ENCODE measurements at places on chromosomes 5 and 9. TPM values are rescaled to one million over a fixed set of nuclear protein-coding genes. Genes with fewer than 3 reads are reported as not detected.

DNA sequence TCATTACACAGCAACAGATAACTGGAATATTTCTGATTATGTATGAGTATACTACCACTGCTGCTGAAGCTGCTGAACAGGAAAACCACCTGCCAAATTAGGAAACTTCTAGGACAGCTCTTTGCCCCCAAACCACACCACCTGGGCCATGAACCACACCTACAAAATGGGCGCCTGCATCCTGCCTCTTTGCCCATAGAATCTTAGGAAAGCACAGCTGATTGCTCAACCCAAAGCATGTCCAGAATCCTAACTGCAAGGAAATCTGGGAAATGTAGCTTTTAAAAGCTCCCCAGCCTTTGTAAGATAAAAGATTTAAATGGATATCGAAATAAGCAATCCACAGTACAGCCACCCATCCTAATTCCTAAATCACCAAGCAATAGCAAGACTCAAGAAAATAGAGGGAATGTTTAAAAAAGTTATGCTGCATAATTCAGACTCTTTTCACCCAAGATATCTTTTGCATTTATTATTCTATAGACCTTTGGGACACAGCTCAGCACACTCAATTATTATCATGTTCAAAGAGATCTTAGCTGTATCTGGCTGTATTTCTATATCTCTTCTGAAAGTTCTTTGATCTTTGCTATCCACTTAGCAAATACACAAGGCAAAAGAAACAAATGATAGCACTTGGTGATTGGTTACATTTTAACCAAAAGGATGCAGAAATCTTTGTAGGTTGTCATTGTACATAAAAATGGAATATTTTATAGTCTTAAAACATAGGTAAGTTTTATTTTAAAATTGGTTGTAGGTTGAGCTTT lies 6.8 kb upstream of the C9orf152 start:
- DNase-seq: no peak

DNA sequence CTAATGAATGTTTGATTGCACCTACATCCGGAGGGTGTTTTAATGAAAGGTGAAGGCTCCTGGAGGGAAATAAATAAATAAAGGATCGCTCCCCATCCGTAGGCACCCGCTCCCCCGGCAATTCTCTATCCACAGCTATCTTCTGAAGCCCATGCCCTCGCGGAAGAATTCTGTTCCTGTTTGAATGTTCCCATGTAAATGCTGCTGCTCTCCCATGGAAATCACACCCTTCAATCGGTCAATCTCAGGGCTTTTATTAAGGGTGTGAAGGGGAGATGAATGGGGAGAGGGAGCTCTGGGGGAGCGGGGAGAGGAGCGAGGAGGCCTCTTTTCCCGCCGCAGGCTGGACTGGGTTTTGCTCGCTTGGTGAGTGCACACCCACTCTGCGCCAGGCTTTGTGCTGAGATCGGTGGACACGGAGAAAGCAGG lies 21.1 kb upstream of the ARAP3 start:
- no peak for DNase-seq

GRCh38 chr5:69493396-69494133 lies 975 bp downstream of the OCLN start:
- peak; percentile 62 for DNase-seq

DNA sequence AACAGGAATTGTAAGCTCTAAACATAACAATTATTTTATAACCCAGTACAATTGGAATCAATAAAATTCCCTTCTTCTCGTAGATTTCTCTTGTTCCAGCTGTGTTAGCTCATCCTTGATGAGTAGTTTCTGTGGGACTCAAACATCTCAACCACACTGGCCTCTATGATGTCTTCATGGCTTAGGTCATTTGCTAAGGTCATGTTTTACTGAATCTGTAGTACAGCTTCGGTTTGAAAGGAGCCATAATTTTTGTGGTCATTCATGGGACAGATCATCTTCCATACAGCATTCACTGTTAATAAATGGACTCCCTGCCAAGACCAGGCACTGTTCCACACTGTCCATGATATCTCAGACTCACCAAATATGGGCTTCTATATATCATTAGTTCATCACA lies 369.0 kb upstream of the RFX3 start:
- no peak for DNase-seq

DNA sequence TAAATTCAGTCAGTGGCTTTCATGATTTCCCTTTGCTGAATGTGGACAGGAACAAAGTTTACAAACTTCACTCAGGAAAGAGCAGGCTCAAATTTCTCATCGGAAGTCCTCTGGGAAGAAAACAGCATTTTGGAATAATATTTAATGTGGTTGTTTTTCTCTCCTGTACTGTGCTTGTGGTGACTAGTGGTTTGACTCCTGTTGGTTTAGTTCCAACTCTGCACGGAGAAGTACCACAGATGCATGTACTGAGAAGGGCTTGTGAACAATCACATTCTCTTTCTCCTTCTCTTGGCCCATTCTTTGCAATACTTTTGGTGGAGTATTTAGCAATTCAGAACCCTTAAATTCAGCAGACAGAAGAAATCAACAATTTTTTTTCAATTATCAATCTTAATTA lies 13.3 kb downstream of the MPDZ start:
- no peak for DNase-seq

GRCh38 chr5:157951673-157952373 lies 92.9 kb upstream of the CLINT1 start:
- DNase-seq: no peak

DNA sequence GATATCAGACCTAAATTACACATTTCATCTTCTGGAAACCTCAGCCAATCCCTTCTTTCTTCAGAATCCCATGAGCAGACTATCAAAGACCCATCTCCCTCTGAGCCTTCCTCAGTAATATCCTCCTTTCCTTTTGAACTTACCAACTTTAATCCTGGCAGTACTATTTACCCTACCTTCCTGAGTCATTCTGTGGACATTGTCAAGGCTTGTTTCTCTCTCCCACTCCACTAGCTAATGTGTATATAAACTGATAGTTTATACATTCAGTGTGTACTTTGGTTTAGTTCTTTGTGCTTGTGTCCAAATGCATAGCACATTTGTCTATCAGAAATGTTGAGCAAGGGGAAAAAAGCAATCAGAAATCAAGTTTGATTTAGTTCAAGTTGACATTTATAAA lies 568.3 kb downstream of the CSNK1G3 start:
- DNase-seq: no peak

DNA sequence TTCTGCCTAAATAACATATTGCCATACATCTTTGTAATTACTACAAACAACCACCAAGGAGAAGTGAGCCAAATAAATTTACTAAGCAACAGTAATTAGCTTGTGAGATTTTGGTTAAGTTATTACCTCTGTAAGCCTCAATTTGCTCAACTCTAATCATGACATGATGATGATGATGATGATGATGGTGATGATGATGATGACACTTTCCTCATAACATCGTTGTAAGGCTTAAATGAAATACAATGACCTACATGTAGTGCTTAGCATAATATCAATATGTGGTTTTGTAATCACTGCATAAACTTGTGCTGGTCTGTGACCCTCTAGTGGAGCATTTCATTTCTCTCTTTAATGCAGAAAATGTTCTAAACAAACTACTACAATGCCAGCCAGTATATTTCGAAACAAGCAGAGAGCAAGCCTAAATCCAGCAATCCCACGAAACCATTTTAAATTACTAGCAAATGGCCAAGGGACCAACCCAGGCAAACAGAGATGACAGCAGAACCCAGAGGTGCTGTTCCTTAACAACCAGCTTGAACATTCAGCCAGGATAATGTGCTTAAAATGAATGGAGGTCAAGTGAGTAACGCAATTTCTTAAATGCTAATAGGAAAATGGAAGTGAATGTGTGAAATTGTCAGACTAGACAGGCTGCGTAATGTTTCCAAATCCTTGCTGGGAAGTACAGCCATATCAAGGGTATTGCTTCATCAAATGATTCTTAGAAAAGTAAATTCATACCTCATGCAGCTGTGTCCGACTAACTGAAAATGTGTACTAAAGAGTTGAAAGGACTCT lies 281.9 kb upstream of the PUM3 start:
- DNase-seq: no peak

DNA sequence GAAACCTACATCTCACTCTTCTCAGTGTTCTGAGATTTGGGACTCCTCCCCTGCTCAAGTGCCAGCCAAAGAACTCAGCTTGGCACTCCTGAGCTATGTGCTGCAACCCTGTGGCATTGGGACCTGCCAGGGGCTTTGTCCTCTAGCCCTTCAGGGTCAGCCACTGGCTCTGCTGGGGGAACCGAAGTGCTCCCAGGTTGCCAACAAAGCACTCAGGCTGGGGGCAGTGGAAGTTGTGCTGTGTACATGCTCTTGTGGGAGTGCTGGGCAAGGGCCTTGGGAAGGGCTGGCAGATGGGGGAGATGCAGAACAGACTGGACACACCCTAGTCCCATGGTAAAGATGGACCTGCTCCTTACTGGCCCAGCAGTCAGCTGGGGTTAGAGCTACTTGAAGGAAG lies 498.6 kb downstream of the CAAP1 start:
- no peak for DNase-seq

- no peak for DNase-seq
Observed at GRCh38 chr5:98292496-98292895, 481.0 kb upstream of the RGMB start.

GRCh38 chr5:146051678-146052077 lies 53.7 kb downstream of the PLAC8L1 start:
- no peak for DNase-seq

DNA sequence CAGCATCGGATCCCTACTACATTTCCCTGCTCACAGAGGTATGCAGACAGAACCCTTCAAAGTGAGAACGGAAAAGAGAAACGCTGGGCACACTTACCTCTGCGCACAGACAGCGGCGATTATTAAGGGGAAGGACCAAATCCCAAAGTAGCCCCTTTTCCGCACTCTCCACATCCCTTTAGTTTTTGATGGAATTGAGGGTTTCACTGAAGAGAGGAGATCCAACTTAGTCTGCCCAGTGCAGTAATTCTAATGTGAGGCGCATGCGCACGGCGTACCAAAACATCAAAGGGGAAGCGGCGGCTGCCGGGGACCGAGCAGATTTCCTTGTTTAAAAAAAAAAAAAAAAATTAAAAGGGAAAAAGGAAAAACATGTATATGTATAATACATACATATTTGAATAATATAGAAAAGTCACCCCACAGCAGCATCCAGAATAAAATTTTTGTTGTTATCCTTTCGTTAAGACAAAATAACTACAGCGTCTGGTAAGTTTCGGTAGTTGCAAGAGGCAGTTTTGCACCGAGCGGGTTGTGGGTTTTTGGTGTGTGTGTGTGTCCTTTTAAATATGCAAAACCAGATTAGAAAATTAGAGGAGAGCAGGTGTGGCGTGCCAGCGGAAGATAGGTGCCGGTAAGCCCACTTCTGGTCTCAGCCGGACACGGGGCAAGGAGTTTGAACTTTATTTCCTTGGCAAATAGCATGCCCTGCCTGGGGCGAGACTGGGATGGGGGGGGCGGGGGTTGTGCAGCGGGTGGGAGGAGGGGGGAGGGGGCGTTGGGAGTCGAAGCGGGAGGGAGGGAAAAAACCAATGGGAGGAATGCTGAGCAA lies at the start of gene GABRB2:
GABRB2 (minus strand) TSS at position 256 of the 832 bp plus-strand sequence; CDS start at position 174, 82 bp downstream.
- peak; percentile 67 for DNase-seq

GRCh38 chr5:59300930-59301329 lies 592.6 kb downstream of the PDE4D start:
- no peak for DNase-seq

GRCh38 chr9:1775230-1775629 lies 239.9 kb upstream of the SMARCA2 start:
- no peak for DNase-seq

DNA sequence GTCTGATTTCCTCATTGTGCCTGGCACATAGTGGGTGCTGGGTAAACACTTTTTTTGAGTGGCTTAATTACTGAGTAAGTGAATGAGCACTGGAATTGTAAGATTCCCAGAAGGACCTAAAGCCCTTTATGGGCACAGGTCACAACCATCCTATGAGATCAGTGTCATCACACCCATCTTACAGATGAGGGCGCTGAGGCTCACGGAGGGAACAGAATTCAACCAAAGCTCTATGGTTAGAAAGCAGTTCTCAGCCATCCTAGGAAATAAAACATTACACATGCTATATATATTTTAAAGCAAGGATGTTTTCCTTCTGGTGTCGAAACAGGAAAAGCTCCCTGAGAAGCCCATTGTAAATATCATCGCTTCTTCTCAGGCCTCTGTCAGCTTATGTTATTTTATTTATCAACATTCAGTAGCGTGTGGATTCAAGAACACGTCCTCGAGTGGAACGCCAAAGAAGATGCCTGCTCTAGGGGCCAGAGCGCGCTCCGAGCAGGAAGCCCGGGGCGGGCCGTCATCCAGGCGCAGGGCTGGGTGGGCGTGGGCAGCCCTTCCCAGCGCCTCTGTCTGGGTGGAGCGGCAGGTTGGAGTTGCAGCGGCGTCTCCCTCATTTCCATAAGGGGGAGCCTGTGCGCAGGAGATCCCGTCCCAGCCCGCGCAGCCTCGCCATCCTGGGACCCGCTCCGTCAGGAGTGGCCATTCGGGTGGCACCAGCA lies 155.8 kb upstream of the SMIM23 start:
- peak; percentile 74 for DNase-seq

DNA sequence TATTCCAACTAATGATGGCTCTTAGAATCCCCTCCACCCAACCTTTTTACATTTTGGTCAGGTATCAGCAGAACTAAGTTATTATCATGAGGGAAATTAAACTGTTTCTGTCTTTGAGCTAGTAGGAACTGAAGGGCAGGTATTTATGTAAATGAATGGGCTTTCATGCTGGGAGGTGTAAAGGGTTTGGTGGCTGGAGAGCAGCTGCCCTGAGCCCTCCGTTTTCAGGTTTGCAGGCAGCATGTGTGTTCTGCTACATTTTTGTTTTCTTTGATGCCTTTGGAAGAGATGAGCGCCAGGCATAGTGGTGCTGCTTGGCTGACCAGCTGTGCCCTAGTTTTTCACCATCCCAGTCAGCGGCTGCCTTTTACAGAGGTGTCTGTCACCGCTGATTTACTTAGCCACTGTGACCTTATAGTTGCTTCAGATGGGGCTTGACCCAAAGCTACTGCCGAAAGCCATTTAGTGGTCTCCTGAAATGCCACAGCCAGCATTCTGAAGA lies 231.9 kb downstream of the MAST4 start:
- DNase-seq: no peak

DNA sequence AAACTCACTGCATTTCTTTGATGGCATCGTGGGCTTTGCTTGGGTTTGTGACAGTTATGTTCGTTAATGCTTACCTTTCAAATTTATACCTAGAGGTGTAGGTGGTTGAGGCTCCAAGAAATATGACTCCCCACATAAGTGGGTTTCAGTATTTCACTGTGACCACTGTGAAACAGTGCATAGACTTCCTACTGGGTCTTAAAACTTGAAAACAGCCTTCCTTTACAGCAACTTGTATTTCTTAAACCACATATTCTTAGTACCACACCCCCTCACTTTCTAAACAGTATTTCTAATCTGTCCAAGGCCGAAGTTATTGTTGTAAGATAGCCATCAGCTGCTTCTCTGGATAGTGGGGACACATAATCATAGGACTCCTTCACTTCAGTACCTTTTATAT lies 48.3 kb downstream of the TMEFF1 start:
- DNase-seq: no peak

The MACROH2A1 gene
- total RNA-seq: 129 TPM

The SOHLH1 gene
- not detected for total RNA-seq

The DNAH5 gene
- 0.58 TPM for total RNA-seq

The NKD2 gene
- 0.89 TPM for total RNA-seq

The MOB3B gene
- 14.9 TPM for total RNA-seq

The FBP2 gene
- total RNA-seq: not detected

All from sciatic nerve (tissue), 2 donors.